Stimulated activated CD8-positive, alpha-beta memory T cell treated with anti-CD3 and anti-CD28 coated beads, Interleukin-15, amount 100 ng/mL, for 48 hours (primary cell): ENCODE measurements at places on chromosomes 6 and 20.

DNA sequence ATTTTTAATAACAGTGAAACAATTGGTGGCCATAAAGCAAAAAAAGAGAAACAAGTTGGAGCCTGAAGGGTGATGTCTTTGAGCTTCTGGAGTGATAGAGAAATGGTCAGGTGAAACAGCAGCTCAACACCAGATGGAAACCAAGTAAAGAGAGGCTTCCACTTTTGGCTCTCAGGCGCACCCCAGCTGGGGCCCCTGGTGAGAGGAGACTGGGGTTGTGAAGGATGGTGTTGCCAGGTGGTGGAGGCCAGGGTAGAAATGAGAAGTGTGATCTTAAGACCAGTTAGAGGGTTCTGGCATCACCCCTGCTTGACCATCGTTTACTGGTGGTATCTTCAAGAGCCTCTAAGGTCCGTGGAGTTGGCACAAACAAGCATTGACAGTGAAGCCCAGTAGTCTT is 126.0 kb upstream of the AKIRIN2 start:
- no peak for DNase-seq

- no peak for DNase-seq
These were observed 14.4 kb downstream of the ZNF217 start for GRCh38 chr20:53579266-53579580.

DNA sequence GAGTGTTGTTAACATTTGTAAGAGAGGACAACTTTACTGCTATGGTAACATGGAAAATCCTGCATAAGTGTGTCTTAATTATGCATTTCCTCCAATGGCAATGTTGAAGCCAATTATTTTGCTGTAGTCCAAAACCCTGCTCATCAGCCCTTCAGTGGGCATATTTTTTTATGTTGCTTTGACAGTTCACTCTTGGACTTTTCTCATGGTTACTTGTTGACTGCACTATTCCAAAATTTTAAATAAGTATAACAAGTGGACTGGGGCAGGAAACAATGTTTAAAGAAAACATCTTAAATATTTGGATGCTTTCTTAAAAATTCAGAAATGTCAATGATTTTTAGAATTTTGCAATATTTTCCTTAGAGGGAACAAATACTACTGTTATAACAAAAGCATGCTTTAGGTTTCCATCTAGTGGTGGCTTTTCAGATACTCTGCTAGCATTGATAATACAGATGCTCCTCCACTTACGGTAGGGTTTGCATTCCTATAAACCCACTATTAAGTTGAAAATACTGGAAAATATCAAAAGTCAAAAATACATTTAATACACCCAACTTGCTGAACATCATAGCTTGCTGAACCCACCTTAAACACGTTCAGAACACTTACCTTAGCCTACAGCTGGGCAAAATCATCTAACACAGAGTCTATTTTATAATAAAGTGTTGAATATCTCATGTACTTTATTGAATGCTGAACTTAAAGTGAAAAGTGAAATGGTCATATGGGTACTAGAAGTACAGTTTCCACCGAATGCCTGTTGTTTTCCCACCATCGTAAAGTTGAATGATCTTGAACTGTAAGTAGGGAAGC is 86.4 kb downstream of the ADGRG6 start:
- DNase-seq, result no peak

DNA sequence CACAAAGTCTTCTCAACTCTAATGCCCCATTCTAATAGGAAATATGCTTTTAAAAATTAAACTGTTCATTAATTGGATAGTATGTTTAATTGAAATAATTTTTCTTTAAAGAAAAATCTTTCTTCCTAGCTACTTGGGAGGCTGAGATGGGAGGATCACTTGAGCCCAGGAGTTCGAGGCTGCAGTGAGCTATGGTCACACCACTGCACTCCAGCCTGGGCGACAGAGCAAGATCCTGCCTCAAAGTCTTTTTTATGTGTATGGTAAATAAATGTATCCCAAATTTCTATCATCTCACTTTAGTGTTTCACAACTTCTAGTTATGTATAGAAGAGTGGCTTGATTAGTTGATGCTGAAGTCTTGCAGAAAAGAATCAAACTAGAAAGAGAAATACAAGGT is 4.5 kb downstream of the DSE start:
- DNase-seq, result no peak

- no peak for DNase-seq
These were observed 33.8 kb downstream of the PHACTR1 start for GRCh38 chr6:12750416-12750815.

DNA sequence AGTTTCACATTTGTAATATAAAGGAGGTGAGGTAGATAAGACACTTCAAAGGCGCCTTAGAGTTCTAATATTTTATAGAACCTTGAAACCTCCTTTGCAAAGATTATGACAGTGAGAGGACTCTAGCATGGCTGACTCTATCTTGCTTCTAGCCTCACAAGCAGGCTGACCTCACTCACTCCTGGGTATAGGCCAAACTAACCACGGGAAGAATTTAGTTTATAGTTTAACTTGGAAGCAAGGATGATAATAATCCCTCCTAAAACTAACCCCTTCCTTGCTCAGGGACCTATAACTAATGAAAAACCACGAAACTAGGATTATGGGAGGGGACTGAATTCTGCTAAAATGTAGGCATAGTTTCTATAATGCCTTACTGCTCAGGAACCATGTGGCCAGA is 84.3 kb downstream of the FILIP1 start:
- no peak for DNase-seq

GRCh38 chr6:11653028-11653583 is 115.6 kb downstream of the TMEM170B start:
- DNase-seq, result no peak

DNA sequence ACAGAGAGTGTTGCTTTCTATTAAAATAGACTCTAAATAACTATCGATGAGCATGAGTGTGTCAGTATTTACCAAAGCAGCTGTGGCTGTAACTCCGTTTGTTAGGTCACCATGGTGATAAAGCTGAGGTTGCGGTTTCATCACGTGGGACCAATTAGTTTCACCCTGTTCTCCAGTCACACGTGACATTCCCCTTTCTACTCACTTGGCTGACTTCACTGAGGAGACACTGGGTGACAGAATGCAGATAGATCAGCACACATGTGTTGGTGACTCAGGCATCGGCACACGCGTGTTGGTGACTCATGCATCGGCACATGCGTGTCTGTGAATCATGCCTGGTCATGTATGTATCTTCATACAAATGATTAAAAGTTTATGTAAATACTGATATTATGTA is 285.4 kb downstream of the THBS2 start:
- DNase-seq, result no peak

DNA sequence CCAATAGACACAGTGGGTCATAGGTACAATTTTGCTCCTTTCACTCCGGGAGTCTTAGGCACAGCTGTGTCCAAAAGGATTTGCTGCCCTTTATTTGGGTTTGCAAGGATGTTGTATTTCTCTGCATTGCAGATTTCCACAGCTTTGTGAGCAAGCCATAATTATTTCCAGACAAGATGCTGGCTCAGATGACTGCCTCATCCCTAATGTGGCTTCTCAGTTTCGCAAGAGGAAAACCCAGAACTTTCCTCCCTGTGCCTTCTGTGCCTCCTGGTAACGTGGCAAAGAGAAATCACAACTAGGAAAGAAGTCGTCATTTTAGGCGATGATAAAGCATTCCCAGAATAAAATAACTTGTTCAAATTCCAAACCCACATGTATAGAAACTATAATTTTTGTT is 33.7 kb downstream of the FAM50B start:
- no peak for DNase-seq

- DNase-seq, result no peak
These were observed 34.6 kb upstream of the PNPLA1 start for GRCh38 chr6:36235309-36235708.

DNA sequence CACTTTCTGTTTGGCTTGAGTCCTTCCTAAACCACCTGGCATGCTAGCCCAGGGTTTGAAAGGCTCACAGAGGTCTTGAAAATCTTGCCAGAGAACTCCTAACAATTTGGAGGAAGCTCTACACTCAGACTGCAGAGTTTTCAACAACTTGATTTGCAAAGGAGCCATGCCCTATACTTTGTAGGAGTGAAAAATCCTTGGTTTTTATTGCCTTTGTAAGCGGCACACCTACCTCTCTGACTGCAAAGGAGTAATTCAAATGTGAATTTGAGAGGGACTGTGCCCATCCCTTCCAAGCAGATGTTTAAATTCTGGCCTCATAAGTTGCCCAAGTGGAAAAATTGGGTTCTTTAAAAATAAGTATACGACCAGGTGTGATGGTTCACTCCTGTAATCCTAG is 41.5 kb downstream of the SLC2A12 start:
- no peak for DNase-seq

- DNase-seq, result no peak
These were observed 346.7 kb downstream of the PAX1 start for GRCh38 chr20:22052025-22052650.

DNA sequence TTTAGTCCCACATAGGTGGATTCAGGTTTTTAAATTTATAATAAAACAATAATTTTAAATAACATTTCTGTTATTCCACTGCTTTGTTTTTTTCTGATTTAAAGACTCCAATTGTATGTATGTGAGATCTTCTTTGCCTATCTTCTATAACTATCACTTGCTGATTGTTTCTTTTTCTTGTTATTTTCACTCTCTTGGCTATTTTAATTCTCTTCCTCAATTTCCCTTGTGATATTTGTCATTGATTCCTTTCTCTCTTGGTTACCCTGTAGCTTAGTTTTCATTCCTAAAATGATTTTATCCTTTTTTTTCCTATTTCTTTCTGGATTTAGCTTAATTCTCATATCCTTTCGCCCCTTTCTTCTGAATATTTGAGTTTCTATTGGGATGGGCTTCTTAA is 227.3 kb upstream of the TENT5A start:
- no peak for DNase-seq

DNA sequence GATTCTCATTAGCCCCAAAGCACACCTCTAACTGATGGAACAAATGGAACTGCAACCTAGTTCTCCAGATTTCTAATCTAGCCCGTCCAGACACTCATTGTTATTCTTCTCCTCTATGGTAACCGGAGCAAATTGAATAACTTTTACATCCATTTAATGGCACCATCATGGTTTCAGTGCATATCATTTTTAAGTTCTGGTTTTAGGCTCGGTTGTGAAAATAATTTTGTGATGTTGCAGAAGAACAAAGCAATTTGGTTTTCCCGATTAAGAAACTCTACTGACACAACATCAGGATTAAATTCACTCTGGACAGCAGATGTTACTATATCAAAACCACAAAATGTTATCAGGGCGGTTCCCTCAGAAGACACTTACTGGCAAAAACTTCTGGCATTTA is 42.5 kb upstream of the HBS1L start:
- no peak for DNase-seq

DNA sequence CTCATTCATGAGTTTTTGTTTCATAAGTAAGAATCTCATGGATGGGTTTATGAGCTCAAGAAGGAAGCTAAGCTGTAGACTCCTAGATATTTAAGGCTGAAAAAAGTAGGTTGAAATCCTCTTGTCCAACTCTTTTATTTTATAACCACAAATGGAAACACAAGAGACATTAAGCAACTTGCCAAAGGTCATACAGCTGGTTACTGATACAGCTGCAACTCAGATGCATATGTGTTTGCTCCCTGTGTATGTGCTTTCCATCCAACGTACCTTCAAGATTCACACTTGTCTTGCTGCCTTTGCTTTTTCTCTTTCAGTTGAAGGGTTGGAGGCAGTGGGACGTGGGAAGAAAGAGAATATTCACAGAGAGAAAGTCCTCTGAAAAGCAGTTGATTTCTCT is 153.5 kb upstream of the STMND1 start:
- DNase-seq, result no peak

- no peak for DNase-seq
These were observed 441.3 kb downstream of the TFAP2B start for GRCh38 chr6:51260003-51260402.

GRCh38 chr6:21874372-21874771 is 280.8 kb downstream of the SOX4 start:
- no peak for DNase-seq
